ENCODE measurements at places on chromosomes 7 and 10.

DNA sequence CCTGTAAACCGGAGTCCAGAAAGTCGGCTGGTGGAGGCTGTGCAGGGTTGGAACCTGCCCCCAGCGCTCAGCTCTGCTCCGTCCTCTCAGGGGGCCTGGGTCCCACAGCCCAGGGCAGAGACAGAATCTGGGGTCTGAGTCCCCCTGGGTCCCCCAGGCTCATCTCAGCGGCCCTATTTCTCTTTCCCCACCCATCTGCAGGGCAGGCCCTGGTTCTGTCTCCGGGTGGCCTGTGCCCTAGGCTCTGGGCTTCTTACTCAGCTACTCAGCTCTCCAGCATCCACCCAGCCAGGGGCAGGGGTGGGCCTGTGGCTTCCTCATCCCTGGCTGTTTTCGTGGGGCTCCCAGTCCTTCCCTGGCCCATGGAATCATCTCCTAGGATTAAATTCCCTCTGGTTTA, 183.4 kb downstream of the ADARB2 start:
- DNase-seq, result no peak

GRCh38 chr7:105322655-105323277, 66.0 kb downstream of the SRPK2 start:
- no peak for DNase-seq

DNA sequence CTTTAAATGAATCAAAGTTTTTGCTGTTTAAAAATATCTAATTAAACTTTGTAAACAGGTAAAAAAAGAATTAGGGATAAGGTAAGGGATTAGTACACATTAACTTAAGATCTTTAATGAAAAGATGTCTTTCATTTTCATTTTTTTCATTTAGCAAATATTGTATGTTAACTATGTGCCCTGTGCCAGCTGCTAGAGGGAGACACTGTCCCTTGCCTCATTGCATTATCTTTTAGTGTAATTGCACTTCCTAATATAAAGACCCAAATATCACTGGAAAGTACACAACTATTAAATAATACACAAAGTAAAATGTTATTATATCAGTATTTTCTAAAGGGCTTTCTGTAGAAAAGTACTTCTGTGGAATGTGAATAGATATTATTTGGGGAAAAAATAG, 102.7 kb downstream of the GPR37 start:
- DNase-seq, result no peak

DNA sequence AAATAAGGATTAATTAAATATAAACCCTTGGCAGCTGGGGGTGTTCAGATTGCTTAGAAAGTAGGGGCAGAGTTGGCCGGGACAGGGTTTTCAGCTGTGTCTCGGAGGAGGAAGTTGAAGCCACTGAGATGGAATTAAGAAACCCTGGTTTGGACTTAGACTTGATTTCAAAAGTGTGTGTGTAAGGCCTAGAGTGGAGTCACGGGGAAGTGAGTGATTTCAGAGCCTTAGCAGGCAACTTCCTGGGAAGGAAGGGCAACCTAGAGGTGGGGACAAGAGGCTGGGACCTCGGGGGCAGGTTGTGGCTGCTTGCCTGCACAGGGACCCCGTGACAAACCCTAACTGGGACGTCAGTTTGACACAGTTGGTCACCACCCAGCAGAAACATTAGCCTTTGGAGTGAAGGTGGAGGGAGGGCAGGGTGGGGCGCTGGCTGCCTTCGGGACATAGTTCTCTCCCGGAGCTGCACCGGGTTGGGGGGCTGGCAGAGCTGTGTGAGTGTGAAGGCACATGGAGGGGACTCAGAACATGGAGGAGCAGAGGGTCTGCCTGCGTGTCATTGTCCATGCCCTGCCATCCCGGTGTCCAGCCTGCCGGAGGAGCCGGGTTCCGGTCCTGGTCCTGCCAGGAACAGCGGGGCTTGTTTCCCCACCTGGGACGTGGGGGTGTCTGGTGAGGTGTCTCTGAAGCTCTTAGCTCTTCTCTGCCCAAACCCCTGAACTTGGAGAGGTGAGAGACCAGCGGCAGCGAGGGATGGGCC, 1.8 kb downstream of the BRI3 start:
- peak; percentile 94 for DNase-seq

- DNase-seq, result no peak
Measured at GRCh38 chr10:78770167-78771090, 298.3 kb upstream of the ZMIZ1 start.

- DNase-seq, result no peak
Measured at GRCh38 chr10:113336549-113337130, 216.2 kb upstream of the HABP2 start.

GRCh38 chr7:112938863-112939573, 147.6 kb downstream of the GPR85 start:
- DNase-seq, result no peak

- no peak for DNase-seq
Measured at GRCh38 chr7:66921918-66922486, 977 bp downstream of the TMEM248 start.

Data from suppressor macrophage treated with lipopolysaccharide for 1 hour (primary cell).